Liver (tissue), 10 donors: ENCODE measurements at places on chromosomes 4 and X. TPM values are rescaled to one million over a fixed set of nuclear protein-coding genes. Genes with fewer than 3 reads are reported as not detected.

DNA sequence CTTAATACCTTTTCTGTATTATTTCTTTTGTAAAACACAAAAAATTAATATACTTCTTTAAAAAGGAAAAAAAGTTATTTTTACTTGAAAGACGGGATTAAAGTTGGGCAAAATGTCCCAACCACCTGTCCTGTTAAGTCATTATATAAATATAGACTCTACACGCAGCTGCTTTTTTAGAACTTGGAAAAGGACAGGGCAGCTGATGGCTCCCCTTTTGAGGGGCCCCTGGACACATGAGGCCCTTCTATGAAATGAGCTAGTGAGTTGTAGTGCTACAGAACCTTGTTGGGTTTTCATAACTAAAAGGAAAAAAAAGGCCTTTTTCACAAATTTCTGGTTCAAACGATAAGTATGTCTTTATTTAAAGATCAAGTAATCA is 600 bp upstream of the BEX2 start:
- H3K4me1 ChIP-seq, result no peaks in the 10 kb centered on the region
- no peak for DNase-seq
- no peaks in the 10 kb centered on the region for H3K27me3 ChIP-seq

- H3K36me3 ChIP-seq, result no peaks in the 10 kb centered on the region
- no peak overlapping the region for H3K4me3 ChIP-seq
- no peaks in the 10 kb centered on the region for H3K4me1 ChIP-seq
Observed at GRCh38 chrX:38968344-38969216, 167.3 kb downstream of the MID1IP1 start.

- no peak overlapping the region for H3K4me3 ChIP-seq
- peaks cover 16% of the 10 kb centered on the region for H3K4me1 ChIP-seq
- no peaks in the 10 kb centered on the region for H3K27me3 ChIP-seq
Observed at GRCh38 chrX:120302434-120302833, 8.8 kb downstream of the TMEM255A start.

The SGMS2 gene
- 7.3 TPM for polyA plus RNA-seq

The CPLX1 gene
- polyA plus RNA-seq, result 0.76 TPM
